ENCODE measurements at places on chromosomes 1 and 21. TPM values are rescaled to one million over a fixed set of nuclear protein-coding genes. Genes with fewer than 3 reads are reported as not detected.

Gene DNALI1
- total RNA-seq = 11.5 TPM

Gene SPAG17
- 6.1 TPM for total RNA-seq

Gene LCE3E
- not detected for total RNA-seq

Gene PLA2G5
- 2.4 TPM for total RNA-seq

Gene TCHH
- not detected for total RNA-seq

Gene CLCA4
- 0.86 TPM for total RNA-seq

Gene DIO1
- not detected for total RNA-seq

Gene ARPC5
- total RNA-seq = 77.7 TPM
